Renal cortex interstitium (tissue), 15 donors: ENCODE measurements at places on chromosomes 7 and 10.

DNA sequence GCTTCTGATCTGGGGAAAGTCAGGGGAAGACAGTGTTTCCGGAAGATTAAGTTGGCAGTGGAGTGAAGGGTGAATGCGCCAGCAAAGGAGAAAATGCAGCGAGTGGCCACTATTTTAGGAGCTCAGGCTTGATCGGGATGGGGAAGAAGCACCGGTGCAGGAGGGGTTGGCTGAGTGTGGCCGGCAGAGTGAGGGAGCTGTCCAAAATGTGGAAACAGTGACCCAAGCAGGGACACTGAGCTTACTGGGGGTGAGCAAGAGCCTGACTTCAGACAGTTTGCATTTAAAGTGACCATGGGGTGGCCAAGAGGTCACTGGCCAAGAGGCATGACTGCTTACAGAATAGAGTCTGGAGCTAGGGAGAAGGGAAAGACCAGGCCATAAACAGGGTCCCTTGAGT is 79.3 kb downstream of the GOLGA7B start:
- DNase-seq, result no peak

DNA sequence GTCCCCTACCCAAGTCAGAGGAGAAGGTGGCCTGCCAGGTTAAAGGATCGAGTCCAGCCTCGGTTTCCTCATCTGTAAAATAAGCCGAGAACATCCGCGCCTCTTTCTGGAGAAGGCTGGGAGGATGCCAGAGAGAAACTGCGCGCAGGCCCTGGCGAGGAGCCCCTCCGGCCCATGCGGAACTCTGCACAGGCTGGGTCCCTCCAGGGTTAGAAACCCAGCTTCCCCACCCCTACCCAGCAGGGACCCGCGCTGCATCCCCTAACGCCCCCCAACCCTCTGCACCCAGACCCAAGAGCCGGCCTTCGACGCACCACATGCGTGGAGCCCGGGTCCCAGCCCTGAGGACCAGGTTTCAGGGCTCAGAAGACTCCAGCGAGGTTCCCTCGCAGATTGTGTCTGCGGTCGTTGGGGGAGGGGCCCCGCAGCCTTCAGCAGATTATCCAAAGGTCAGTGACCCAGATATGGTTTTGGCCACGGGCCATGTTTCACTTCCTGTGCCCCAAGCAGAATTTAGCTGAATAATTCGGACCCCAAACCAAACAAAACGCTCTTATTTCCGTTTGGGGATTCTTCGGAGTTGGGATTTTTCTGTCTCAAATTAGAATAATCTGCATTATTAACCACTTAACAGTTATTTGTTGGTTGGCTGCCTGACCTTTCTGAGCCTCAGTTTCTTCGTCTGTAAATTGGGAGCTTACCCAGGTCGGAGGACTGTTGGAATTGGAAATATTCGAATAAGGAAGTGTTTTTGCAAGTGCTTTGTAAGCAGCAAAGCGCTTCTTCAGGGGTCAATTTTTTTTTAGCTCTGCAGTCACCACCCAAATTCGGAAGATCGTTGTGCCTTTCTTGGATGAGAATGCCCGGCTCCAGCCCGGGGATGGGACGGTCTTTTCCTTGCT is 167.7 kb downstream of the UBE2H start:
- no peak for DNase-seq

DNA sequence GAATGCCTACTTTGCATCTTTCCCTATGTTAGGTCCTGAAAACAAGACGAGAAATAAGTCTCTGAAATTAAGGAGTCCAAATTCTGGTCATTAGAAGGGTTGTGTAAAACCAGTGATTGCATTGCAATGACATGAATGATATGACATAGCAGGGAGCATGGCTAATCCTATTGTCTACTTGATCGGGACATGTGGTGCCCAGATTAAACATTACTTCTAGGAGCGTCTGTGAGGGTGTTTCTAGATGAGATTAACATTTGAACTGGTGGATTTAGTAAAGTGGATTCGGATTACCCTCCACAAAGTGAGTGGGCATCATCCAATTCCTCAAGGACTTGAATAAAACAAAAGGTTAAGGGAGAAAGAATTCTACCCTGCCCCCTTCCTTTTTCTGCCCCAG is 434.9 kb upstream of the KLF6 start:
- no peak for DNase-seq

GRCh38 chr7:87806150-87806549 is 70.0 kb downstream of the SLC25A40 start:
- no peak for DNase-seq

DNA sequence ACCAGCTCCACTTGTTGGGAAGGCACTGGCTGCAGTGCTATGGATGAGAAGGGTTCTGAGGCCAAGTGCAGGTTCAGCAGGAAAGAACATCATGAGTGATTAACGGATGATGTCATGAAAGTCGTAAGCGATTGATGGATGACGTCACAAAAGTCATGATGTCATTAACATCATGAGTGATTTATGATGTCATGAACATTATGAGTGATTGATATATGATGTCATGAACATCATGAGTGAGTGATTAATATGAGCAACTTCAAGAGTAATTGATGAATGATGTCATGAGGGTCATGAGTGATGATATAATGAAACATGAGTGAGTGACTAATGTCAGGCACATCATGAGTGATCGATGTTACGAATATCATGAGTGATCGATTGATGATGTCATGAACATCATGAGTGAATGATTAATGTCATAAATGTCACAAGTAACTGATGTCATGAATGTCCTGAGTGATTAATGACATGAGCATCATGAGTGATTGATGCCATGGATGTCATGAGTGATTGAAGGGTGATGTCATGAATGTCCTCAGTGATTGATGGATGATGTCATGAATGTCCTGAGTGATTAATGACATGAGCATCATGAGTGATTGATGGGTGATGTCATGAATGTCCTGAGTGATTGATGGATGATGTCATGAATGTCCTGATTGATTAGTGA is 185.6 kb downstream of the PAXIP1 start:
- no peak for DNase-seq

DNA sequence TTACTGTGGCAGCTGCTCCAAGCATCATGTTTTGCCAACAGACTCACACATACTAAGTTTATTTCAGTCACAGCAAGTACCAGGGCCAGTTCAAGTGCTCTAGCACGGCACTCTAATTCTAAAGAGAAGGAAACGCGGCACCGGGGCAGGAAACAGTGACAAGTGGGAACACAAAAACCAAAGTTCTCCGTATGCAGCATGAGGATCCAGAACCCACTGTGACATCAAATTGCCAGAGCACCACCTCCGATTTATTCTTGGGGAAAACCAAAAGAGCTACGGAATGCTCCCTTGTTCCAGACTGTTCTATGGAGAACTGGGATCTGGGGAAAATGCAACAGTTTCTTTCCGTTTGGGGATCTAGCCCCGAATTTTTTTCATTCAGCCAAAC is 448 bp upstream of the PTER start:
- DNase-seq, result no peak

- no peak for DNase-seq
Measured at GRCh38 chr7:1944619-1945210, 274.6 kb downstream of the ELFN1 start.

DNA sequence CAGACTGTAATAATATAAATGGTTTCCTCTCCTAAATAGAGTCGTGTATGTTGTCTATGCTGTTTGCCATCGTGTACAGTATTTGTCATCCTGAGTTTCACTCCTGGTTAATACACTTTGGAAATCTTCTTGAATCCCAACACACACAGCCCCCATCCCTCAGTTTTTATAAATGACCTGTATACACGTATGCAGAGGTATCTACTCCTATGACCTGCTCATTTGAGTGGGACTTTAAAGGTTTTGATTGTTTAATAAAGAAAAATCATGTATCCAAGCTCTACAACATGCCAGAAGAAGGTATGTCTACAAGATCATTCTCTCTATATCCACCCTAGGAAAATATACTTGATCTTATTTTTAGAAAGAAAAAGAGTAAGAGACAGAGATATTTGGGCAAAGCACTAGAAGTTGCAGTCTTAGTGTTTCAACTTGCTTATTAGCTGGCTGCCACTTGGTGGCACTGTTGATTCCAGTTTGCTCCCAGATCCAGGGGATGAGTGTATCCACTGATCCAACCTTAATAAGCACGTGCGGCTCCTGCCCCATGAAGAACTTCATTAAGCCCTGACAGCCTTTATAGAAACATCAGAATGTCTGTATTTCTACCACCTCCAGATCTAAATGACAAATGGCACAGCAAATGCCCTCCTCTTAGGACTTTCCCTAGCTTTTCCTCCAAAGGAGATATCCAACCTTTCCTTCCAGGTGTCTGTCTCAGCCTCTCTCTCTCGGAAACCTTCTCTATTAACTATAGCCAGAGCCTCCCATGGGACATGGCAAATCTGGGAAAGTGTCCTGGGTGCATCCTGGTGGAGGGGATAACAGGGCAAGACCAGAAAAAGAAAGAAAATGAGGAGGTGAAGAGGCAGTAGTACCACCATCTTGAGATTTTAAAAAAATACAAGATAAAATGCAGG is 181.6 kb upstream of the NEBL start:
- DNase-seq, result peak; percentile 61
